ENCODE measurements at places on chromosomes 7 and 10. TPM values are rescaled to one million over a fixed set of nuclear protein-coding genes. Genes with fewer than 3 reads are reported as not detected.

IGFBP3 gene
- total RNA-seq = 35.9 TPM

CFAP69 gene
- 5.0 TPM for total RNA-seq

MRLN gene
- not detected for total RNA-seq

ACTL6B gene
- total RNA-seq = not detected

Data from left lung (tissue), 14 donors.